ENCODE measurements at places on chromosomes 2 and 18.

GRCh38 chr2:104816143-104816542 lies 37.8 kb upstream of the POU3F3 start:
- DNase-seq = no peak

- no peak for DNase-seq
Measured at GRCh38 chr2:70123051-70123828, 36.0 kb downstream of the PCBP1 start.

DNA sequence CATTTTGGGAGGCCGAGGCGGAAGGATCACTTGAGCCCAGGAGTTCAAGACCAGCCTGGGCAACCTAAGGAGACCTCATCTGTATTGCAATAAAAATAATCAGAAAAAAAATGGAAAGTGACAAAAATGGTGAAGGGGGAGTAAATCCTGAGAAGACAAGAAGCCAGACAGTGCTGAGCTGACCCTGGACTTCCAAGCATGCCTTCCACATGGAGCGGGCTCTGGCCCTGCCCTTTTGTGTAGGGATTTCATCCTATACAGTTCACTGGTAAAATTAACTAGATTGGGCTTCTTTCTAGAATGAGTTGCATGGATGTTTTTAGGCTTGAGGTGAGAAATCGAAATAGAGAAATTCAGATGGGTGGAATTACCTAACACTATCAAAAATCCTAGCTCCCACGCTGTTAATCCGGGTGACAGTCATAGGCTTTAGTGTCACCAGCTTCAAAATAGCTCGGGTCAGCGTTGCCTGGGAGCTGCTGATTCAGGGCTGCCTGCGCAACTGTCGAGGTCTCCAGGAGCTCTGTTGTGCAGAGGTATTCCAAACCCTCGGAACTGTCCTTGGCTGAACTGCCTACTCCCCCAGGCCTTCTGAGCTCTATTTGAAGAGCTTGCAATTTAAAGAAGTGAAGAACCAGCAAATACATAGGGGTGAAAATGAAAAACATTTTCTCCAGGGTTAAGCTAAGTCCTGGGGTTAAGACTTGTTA lies 21.5 kb upstream of the ZNF532 start:
- DNase-seq = no peak

DNA sequence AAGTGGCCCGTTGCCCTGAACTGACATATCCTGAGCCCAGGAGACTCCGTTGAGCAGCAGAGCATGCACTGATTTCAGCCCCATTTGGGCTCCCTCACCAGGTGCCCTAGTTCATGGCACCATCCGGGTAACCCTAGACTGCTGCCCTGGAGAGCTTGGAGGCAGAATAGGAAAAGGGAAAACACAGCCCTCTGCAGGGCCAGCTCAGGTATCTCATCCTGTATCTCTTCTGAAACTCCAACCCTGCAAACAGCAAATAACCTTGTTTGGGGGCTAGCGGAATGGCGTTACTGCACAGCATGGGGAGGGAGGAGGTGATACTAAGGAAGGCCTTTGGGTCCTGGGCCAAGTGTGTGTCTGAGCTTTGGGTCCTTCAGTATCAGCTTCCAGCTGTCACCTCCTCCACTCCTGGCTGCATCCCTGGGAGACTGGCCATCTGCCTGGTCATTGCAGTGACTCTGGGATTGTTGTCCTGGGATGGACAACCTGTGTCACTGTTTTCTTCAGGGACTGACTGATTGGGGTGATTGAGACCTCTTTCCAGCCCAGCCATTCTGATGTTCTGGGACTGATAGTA lies 233.8 kb upstream of the SKOR2 start:
- no peak for DNase-seq

Data from Kasumi-1 (cell line).